Esophagus squamous epithelium (tissue), 5 donors: ENCODE measurements at places on chromosomes 12 and 14.

- DNase-seq: no peak
Measured at GRCh38 chr14:84029720-84030119, 1500.2 kb upstream of the FLRT2 start.

- no peak for DNase-seq
Measured at GRCh38 chr14:91271639-91272038, 27.1 kb upstream of the GPR68 start.

DNA sequence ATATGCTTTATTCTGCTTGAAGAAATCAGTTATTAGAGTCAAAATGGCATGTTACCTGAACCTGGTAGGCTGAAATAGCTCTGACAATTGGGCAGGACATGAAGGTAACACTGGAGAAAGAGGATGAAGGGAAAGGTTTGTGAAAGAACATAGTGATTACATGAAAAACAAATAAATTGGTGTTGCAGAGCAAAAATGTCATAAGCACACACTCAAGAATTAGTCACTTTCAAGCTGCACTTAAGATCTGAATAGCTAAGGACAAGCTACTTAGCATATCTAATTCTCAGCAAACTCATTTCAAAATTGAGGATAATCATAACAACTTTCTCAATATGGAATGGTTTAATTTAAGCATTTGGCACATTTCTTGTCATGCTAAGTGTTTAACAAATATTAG lies 1398.0 kb upstream of the FLRT2 start:
- no peak for DNase-seq

- no peak for DNase-seq
Measured at GRCh38 chr12:103715494-103715893, 125.5 kb downstream of the NT5DC3 start.
